ENCODE measurements at places on chromosomes 13 and 19.

DNA sequence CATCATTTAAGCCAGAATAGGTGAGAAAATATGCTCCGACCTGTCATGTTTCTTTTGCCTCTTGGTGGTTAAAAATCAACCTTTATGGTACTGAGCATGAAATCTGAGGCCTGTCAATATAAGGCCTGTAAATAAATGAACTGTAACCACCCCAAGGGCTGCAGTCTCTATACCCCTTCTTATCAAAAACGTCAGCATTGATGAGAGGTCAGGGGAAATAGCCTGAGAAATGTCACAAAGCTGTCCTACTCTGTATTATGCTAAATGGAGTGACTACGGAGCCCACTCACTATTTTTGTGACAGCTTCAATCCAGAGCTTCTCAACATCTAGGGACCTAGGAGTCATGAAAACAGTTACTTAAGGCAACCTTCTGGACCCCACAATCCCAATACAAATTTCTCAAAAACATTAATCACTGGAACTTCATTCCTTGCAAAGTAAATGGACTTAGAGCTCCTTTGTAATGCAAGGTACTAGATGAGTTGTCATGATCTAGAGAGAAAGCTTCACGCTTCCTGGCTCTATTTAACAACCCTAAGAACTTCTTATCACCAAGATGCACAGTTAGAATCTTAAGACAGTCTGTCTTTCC lies 2.7 kb upstream of the RAP2A start:
- DNase-seq = no peak

DNA sequence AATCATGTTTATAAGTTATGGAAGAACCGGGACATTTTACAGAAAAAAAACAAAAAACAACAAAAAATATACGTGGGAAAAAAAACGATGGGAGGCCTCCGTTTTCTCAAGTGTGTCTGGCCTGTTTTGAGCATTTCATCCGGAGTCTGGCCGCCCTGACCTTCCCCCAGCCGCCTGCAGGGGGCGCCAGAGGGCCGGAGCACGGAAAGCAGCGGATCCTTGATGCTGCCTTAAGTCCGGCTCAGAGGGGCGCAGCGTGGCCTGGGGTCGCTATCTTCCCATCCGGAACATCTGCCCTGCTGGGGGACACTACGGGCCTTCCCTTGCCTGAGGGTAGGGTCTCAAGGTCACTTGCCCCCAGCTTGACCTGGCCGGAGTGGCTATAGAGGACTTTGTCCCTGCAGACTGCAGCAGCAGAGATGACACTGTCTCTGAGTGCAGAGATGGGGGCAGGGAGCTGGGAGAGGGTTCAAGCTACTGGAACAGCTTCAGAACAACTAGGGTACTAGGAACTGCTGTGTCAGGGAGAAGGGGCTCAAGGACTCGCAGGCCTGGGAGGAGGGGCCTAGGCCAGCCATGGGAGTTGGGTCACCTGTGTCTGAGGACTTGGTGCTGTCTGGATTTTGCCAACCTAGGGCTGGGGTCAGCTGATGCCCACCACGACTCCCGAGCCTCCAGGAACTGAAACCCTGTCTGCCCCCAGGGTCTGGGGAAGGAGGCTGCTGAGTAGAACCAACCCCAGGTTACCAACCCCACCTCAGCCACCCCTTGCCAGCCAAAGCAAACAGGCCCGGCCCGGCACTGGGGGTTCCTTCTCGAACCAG lies 1.8 kb upstream of the APOE start:
- no peak for DNase-seq

DNA sequence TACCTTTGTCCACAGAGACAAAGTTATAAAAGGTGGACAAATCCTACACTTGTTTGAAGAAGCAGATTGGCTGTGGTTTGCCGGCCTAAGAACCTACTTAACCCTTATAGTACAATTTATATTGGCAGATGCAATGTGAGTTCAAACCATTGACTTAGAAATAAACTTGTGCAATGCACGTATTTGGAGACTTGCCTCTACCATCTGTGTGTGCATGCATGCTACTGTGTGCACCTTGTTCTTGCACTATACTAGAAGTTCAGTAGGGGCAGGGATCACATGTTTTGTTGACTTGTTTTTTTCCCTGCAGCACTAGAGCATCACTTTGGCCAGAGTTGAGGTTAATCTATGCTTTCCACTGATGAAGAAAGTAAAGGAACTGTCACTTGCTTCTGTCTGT lies 163.1 kb upstream of the SERP2 start:
- DNase-seq = no peak

GRCh38 chr19:543910-544608 lies at the start of gene GZMM:
TSS of gene GZMM (plus strand) at chr19:544053. CDS start at chr19:544072, 19 bp downstream.
- no peak for DNase-seq

DNA sequence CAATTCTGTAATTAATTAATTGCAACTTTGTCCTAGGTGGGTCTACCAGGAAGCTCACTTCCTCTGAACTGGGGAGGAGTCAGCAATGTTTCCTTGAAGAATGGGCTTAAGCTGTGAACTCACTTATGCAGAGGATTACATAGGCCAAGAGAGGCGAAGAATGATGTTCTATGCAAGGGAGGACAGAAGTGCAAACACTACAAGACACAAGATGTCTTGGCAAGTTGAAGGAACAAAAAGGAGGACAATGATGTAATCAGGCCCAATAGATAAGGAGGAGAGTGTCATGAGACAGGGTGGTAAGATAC lies 275.9 kb downstream of the LHFPL6 start:
- no peak for DNase-seq

DNA sequence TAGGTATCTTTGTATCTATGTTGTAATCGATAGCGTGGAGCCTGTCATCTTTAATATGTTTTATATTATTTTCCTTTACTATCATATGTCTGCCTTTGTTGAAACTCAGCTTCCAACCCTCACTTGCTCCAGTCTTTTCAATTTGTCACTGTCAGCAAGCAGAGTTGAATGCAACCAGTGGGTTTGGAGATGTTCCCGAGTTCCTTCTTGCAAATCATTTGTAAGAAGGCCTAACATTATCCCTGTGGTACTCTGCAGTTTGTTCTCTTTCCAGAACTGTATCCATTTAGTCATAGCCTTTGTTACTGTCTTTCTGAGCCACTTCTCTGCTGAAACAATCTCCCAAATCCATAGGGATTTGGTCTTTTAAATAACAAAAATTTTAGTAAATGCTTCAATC lies 41.8 kb downstream of the RNASEH2B start:
- no peak for DNase-seq

GRCh38 chr19:3047496-3048189 lies 14.7 kb downstream of the TLE5 start:
- peak; percentile 91 for DNase-seq

DNA sequence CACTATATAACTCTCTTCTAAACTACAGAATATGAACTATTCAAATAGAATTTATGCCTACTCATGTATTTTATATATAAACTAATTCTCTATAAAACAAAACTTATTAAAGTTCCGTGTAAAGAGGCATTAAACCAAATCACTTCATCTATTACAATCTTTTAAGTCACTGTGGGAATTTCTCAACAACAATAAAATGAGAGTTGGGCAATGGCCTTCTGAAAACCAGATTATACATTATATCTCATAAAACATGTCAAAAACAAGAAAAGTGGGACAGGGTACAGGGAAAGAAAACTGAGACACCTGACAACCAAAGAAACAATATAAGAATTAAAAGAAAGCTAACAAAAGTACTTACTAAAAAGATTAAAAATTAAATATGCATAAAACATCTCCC lies 145.2 kb downstream of the DIAPH3 start:
- no peak for DNase-seq

DNA sequence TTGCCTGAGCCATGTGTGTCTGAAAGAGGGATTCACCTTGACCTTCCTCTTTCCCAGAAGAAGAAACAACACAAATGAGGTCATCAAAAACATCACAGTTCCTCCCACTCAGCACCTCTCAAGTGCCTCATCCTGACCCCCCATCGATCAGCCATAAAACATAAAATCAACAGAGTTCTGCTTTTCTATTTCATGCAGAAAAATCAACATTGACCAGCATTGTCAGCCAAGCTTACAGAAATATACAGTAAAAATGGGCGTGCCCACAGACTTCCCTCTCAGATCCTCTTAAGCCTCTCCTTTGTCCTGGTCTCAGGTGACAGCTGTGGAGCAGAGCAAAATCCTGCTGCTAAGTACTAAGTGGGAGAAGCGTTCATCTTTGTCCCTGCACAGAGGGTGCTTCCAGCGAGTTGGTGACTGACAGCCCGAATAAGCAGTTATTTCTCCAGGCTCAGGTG lies 213.3 kb downstream of the OLFM4 start:
- DNase-seq = peak; percentile 75

DNA sequence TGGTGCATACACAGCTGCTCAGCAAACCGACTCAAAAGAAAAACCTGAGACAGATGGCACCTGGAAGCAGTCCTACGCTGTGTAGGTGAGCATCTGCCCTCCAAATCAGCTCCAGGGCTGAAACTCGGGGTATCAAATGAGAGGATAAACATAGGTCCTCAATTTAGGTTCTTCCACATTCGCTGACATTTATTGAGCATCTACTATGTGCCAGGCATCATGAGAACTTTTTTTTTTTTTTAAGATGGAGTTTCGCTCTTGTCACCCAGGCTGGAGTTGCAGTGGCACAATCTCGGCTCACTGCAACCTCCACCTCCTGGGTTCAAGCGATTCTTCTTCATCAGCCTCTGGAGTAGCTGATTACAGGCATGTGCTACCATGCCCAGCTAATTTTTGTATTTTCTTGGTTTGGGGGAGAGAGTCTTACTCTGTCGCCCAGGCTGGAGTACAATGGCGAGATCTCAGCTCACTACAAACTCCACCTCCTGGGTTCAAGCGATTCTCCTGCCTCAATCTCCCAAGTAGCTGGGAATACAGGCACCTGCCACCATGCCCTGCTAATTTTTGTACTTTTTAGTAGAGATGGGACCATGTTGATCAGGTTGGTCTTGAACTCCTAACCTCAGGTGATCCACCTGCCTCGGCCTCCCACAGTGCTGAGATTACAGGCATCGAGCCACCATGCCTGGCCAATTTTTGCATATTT lies 13.4 kb downstream of the QPCTL start:
- DNase-seq = no peak

GRCh38 chr19:57099199-57099661 lies 20.6 kb upstream of the USP29 start:
- DNase-seq = peak; percentile 23

GRCh38 chr19:2540646-2541454 lies 64.9 kb downstream of the GADD45B start:
- no peak for DNase-seq

GRCh38 chr19:17260842-17261325 lies 3.7 kb downstream of the USHBP1 start:
- peak; percentile 77 for DNase-seq

DNA sequence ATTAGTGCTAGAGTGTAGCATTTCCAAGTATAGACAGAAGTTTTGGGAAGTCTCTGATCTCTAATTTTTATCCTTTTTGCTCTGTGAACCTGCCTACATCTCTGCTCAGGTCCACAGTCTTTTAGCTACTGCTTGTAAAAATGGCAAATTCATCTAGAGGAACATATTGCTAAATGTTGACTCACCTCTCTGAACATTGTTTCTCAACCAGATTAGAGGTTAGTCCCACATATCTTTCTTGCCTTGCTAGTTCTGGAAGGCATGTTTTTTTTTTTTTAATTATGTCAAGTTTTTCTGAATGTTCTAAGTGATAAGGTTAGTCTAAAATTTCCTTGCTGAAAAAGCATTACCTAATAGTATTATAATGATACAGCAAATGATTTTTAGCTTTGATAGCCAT lies 2889.6 kb upstream of the PCDH20 start:
- DNase-seq = no peak

GRCh38 chr13:72186730-72187422 lies 319.9 kb upstream of the DACH1 start:
- DNase-seq = no peak

DNA sequence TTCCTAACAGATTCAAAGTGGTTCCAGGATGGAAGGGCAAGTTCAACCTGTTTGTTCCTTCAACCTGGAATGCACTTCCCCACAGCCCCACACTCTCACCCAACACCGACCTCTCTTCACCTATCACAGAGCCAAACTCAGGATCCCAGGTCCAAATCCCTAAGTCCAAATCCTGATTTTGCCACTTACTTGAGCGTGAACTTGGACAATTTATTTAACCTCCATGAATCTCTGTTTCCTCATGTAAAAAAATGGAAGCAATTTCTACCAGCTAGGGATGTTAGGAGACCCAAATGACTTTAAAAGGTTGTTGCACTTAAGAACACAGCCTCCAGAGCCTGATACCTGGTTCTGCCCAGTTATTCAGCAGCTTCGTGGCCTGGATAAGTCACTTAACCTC lies 5.4 kb upstream of the IGSF23 start:
- DNase-seq = no peak

DNA sequence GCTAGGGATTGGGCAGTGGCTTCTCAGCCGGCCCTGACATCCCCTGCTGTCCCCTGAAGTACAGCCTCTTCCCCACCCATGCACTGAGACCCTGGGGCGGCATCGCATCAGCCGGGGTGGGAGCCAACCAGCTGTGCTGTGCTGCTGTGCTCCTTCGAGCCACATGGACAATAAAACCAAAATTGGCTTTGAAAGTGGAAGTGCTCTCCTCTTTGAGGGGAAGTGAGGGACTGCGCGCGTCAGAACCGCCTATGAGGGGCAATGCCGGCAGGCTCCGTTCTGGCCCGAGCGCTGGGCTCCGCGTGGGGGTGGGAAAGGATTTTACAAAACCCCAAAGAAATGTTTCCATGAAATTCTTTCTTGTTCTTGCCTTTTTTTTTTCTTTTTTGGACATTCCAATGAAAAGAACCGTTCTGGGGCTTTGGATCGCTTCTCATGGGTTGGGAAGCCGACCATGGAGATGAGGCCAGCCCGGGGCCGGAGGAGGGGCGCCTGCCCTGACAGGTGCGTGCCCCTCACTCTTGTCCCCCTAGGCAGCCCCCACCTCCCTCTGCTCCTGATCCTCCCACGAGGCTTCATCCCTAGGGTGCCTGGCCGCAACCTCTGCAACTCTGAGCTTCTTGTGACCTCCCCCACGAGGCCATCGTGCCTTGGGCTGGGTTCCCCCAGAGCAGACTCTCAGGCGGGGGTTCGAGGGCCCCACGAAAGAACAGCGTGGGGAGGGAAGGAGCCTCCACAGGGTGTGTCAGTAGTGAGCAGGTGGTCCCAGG lies 22.6 kb downstream of the KLHL26 start:
- no peak for DNase-seq

- DNase-seq = no peak
Observed at GRCh38 chr13:65264066-65264465, 1966.1 kb downstream of the PCDH9 start.

- DNase-seq = no peak
Observed at GRCh38 chr19:38718747-38719543, 25.3 kb downstream of the CAPN12 start.

DNA sequence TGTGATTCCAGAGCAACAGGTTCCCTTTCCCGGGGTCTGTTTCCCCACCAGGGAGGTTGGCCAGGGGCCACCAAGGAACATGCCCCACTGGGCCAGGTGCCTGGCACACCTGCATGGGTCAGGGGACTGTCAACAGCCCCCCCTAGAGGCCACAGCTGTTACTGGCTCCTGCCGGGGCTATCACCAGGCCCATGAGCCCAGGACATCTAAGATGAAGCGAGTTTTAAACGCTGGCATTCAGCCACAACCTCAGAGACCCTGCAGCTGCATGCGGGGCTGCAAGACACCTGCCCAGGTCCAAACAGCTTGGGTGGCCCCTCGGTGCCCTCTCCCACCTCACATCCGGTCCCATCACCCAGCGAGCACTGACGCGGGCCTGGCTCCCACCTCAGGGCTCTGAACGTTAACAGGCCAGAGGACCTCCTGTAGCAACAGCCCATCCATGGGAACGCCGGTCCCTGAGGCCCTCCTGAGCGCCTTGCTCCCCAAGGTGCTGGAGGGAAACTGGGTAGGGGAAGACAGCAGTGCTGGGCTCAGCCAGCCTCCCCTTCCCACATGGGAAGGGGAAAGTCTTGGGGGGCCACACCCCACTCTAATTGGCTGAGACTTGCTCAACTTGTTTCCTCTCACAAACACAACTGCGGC lies 12.0 kb downstream of the KHSRP start:
- peak; percentile 12 for DNase-seq

All from COR-L47 (cell line).